Kidney epithelial cell (primary cell): ENCODE measurements at places on chromosomes 11 and 22. TPM values are rescaled to one million over a fixed set of nuclear protein-coding genes. Genes with fewer than 3 reads are reported as not detected.

GRCh38 chr11:121688055-121688491 lies 235.3 kb upstream of the SORL1-AS1 start:
- DNase-seq, result no peak

DNA sequence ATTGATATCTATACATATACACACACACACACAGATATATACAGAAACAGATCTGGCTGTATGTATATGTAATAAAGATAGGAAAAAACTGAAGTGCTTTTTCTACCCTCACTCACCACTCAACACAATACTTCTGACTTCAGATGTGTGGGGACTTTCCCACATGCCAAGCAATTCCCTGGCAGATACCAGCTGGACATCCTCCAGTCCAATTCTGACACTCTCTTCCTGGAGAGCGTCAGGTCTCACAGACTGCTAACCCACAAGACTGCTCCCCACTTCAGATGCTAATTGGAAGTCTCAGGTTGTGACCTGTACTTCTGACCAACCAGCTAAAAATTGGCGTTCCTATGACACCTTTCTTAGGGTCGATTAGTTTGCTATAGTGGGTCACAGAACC lies 140.6 kb downstream of the ATG16L2 start:
- no peak for DNase-seq

DNA sequence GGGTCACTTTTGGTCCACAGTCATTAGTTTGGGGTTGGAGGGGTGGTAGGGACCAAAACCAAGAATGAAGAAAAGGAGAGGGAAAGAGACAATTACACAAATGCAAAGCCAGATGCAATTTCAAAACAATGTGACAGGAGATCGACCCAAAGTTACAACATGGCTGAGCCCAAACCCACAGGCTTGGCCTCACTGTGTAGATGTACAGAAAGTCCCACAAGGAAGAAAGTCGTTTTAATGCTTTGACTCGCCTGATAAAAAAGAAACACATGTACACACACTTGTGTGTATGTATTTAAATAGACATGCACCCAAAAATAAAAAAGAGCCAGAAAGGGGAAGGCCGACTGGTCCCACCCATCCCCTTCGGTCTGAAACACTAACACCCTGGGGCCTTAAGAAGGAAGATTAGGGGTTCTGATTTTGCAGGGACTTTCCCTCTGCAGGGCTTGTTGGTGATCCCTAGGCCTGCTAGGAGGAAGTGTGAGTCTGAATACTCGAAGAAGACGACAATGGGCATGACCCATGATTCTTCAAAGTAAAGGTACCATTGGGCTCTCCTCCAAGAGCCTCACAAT lies 104.1 kb downstream of the ETS1 start:
- DNase-seq, result no peak

DNA sequence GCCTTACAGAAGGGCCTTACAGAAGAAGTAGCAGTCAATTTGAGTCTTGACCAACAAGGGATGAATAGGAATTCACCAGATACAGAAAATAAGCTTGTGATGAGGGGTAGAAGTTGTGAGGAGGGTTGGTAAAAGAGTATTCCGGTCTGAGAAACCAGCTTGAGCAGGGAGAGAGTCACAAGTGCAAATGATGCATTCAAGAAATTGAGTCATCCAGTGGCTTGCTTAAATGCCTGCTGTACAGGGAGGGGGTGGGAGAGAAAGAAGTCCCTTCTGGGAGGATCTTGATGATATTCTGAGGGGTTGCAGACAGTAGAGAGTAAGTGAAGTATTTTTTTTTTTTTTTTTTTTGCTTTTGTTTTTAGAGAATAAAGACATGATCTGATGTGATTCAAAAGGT lies 9.2 kb downstream of the CCKBR start:
- no peak for DNase-seq

- peak; percentile 82 for DNase-seq
Measured at GRCh38 chr11:64181506-64182411, 4.2 kb upstream of the STIP1 start.

- no peak for DNase-seq
Measured at GRCh38 chr11:122664188-122664587, 8.7 kb downstream of the UBASH3B start.

DNA sequence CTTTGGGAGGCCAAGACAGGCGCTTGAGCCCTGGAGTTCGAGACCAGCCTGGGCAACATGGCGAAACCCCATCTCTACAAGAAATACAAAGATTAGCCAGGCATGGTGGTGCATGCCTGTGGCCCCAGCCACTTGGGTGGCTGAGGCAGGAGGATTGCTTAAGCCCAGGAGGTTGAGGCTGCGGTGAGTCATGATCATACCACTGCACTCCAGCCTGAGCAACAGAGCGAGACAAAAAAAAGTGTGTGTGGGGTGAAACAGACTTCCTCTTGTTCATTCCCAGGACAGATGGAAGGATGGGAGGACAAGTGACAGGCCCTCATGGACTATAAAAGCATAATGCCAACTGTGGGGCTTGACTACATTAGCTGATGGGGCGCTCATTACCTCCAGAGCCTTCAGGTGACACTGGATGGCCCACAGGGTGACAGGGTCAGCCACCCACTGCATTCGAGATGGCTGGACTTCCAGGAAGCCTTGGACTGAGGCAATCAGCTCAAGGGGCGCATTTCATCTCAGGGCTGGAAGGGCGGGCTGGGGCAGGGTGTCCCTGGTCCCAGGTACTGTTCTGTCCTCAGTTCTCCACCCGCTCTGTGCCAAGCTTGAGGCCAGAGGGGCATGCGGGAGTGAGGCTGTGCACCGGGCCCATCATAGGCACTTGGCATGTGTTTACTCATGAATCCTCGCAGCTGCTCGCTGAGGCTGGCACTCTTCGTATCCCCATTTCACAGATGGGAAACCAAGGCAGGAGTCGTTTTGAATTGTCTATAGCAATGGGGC lies 12.5 kb downstream of the NPTXR start:
- DNase-seq, result peak; percentile 61

DNA sequence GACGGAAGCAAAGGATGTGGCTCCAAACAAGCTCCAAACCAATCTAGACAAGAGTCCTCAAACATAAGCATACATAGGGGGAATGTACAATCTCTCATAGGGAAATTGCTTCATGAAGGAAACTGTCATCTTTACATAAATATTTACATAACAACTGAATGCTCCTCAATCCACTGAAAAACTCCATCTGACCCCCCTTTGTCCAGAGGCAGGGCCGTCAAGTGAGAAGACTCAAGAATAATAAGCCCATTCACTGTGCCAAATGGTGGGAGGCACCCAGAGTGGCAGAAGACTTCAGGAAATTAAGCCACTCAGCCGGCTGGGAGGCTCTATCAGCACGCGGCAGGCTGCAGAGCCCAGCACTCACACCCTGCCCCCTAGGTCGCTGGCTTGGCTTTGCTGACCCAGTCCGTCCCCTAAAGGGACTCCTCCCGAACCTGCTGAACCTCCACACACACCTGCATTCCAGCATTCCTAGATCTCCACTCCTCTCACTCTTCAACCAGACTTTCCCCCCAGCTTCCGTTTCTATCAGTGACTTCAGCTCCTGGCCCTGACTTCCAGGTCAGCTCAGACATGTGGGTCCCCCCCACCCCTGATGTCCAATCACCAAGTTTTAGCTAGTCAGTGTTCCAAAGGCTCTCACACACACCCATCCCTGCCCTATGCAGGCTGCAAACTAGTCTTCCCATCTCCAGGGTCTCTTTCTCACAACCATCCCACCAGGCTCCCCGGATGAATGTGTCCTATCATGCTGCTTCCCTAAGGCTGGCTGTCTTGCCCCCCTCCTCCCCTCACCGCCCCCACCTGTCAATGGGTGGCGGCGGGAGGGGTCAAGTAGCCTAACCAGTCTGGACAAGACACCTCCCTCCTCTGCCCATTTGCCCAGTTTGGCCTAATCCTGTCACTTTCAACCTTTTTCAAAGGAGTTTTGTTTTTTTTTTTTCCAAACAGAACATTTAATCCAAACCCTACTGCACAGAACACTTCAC lies 11.3 kb downstream of the VPS37C start:
- no peak for DNase-seq

DNA sequence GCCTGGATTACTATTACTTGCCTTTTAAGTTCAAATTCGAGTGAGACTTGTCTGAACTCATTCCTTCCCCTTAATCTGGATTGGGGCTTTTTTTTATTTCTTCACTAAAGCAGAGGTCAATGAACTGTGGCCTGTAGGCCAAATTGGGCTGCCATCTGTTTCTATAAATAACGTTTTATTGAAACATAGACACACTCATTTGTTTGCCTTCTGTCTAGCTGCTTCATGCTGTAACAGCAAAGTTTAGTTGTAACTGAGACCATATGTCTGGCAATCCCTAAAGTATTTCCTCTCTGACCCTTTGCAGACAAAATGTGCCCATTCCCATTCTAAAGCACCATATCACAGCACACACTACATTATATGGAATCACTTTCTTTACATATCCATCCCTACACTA lies 207.9 kb upstream of the ISX start:
- DNase-seq, result no peak

GRCh38 chr11:48261600-48261999 lies 2.1 kb upstream of the OR4X1 start:
- no peak for DNase-seq

DNA sequence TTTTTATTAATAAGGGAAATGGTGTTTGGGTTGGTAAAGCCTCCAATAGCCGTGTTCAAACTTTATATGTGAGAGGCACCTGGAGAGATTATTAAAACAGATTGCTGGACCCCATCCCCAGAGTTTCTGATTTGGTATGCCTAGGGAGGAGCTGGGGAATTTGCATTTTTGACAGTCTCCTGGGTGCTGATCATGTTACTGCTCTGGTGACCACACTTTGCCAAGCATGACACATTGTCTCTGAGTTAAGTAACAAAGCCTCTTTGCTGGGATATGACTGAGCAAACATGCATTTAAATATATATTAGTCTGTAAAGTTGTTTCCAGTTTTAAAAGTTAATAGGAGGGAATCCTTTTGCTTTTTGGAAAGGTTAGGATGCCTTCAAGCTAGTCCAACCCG lies 140.4 kb downstream of the NAV2 start:
- DNase-seq, result no peak

DNA sequence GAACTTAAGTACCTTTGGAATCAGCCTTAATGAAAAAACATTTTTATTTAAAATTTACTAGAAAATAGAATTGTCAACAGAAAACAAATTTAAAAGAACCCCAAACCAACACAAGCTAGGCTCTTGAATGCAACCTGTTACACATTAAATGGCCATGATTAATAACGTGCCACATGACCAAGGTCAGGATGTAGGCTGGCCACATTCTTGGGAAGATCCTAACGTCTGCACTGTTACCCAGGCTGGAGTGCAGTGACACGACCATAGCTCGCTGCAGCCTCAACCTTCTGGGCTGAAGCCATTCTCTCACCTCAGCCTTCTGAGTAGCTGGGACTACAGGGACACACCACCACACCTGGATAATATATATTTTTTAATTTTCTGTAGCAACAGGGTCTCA lies 126.4 kb upstream of the APOA1 start:
- no peak for DNase-seq

- no peak for DNase-seq
Measured at GRCh38 chr11:78808923-78809322, 234.3 kb upstream of the NARS2 start.

GRCh38 chr22:26905640-26906039 lies 248.3 kb downstream of the MIAT start:
- no peak for DNase-seq

GRCh38 chr11:1228921-1229451 lies 6.1 kb downstream of the MUC5B start:
- no peak for DNase-seq

GRCh38 chr22:32985899-32986765 lies 72.0 kb downstream of the SYN3 start:
- peak; percentile 29 for DNase-seq

DNA sequence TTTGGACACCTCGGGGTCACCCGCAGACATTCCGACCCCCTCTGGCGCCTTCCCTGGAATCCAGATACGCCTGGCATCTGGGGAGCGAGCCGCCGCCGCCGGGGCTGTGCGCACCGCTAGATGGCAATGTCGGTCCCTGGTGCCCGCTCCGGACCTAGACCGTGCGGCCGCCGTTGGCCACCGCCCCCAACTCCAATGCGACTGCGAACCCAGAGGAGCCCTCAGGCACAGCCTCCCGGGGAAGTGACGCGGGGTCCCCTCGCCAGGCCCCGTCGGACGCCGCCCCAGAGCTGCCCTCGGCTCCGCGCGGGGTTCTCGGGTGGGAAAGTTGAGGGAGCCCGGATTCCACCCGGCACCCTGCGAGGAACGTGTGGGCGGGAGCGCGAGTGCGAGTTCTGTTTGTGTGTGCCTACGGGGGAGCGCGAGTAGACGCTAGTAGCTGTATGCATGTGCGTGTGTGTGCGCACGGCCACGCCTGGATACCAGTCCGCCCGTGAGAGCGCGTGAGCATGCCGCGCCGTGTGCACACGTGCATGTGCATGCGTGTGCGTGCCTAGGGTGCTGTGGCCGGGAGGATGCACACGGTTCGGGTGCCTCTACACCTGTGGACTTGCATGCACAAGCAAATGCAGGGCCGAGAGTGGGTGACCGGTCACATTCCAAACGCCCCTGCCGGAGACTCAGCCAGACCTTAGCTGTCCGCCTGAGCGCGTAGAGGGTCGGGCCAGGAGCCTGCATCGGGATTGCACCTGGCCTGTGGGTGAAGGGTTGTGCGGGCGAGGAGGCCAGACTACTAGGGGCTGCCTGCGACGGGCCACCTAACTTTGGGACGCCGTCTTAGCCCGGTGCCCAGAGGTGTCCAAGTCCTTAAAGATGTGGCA lies 1.9 kb downstream of the CHRM4 start:
- DNase-seq, result no peak

GRCh38 chr11:23865341-23865975 lies 631.4 kb upstream of the LUZP2 start:
- DNase-seq, result no peak

- no peak for DNase-seq
Measured at GRCh38 chr22:45009606-45010531, at the start of gene PHF21B. PHF21B (minus strand) TSS chr22:45010005; CDS start chr22:45009549, 456 bp downstream.

GRCh38 chr11:76777305-76777704 lies 5.9 kb upstream of the TSKU start:
- DNase-seq, result no peak

DNA sequence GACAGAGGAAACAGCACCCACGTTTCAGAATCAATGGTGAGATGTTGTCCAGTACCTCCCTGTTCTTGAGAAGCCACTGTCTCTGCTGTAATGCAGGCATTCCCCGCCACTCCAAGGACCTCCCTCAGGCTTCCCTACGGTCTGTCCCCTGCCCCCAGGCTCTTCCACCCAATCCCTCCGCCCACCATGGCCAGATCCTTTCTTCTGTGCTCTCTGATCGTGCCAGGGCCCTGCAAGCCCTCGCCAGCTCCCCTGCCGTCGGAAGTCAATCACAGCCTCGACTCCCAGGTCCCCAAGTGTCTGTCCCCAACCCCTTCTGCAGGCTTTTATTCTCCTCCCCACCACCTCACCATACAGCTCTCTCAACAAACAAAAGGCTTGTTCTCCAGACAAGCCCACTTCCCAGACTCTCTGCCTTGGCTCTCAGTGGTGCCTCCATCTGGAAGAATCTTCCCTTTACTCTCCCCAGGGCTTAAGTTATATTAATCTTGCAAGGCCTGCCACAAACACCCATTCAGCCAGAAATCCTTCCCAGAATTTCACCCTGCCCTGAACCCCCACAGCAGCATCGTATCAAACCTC lies 13.7 kb downstream of the SCN4B start:
- no peak for DNase-seq

GRCh38 chr11:103488031-103488461 lies 378.8 kb downstream of the DYNC2H1 start:
- DNase-seq, result no peak

Gene A4GALT
- total RNA-seq, result 12.7 and 13.6 TPM in 2 replicates

Gene TRIM64
- not detected in 2 replicates for total RNA-seq

Gene ANO1
- 0.89 and 1.1 TPM in 2 replicates for total RNA-seq

Gene PKDREJ
- not detected in 2 replicates for total RNA-seq

Gene HEPHL1
- not detected in 2 replicates for total RNA-seq

Gene NEFH
- total RNA-seq, result 5.2 and 5.7 TPM in 2 replicates

Gene ABCG4
- total RNA-seq, result 0.13 and 0.82 TPM in 2 replicates

Gene TMPRSS13
- total RNA-seq, result 1.6 TPM in 1 of 2 replicates, not detected in the other

Gene PIH1D2
- total RNA-seq, result 0.92 and 1.4 TPM in 2 replicates

Gene DBX1
- not detected in 2 replicates for total RNA-seq

Gene DDI1
- total RNA-seq, result not detected in 2 replicates
